ENCODE measurements at places on chromosomes 13 and 19.

- DNase-seq: no peak
Observed at GRCh38 chr19:23287620-23288019, 37.4 kb upstream of the ZNF724 start.

- DNase-seq: no peak
Observed at GRCh38 chr13:104045907-104046306, 979.7 kb upstream of the SLC10A2 start.

GRCh38 chr13:112943309-112944125 lies 25.5 kb upstream of the MCF2L start:
- DNase-seq: peak; percentile 57

- DNase-seq: no peak
Observed at GRCh38 chr13:27372896-27373295, 51.5 kb upstream of the GTF3A start.

DNA sequence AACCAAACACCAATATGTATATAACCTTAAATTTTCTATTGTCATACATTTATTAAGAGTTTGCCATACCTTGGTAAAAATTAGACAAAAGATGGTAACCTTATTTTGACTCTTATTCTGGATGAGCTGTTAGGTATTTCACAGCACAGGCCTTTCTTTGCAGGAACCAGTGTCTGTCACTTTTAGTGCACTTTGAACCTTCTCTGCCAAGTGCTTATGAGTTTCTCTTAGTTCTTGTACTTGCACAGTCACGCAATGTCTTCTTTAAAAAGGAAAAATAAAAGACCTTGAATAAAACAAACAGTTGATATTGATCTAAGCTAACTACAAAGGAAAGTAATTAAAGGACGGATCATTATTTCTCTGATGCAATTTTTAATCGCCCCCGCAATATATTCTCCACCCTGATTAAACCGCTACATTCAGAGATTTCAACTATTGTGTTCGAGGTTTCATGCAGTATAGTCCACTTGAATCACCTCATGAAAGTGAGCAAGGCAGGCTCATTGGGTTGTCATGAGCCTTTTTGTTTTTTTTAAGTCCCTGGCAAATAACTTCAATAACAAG lies 534.5 kb downstream of the KLF5 start:
- DNase-seq: no peak

Measured in G401 (cell line).